ENCODE measurements at places on chromosomes 2 and 18.
A peak's percentile ranks its signal among the peaks of the same experiment; 100 is the strongest.

GRCh38 chr2:15298770-15299169 lies 262.4 kb downstream of the NBAS start:
- DNase-seq = no peak

GRCh38 chr2:54212456-54212855 lies 43.6 kb downstream of the TSPYL6 start:
- DNase-seq = no peak

- DNase-seq = no peak
Measured at GRCh38 chr2:25714740-25715139, 41.4 kb upstream of the DTNB start.

GRCh38 chr2:38690499-38691420 lies 24.8 kb downstream of the GALM start:
- DNase-seq = no peak

DNA sequence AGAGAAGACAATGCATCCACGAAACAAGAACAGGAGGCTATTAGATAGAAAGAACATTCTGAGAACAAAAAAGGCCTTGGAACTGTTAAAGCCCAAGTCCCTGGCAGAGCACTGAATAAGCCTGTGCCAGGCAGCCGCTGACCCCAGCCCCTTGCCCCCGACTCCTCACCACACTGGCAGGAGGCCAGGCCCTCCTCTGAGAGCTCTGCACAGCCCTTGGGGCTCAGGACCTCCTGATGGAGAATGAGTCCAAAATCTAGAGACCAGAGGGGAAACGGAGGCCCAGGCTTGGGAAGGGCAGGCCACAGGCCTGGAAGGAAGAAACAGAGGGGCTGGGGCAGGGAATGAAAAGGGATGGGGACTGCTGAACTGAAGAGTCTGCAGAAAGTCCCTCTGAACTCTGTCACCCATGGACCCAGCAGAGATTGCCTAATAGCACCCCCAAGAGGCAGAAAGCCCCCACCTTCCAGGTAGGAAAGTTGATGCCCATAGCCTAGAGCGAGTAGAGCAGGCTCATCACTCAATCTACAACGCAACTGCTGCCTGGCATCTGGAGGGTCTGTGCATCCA lies 18.3 kb upstream of the TNS1 start:
- DNase-seq = peak; percentile 15

- no peak for DNase-seq
Measured at GRCh38 chr2:34254272-34254878, 655.3 kb upstream of the FAM98A start.

GRCh38 chr2:240955306-240956170 lies 42.9 kb upstream of the SNED1 start:
- DNase-seq = no peak

DNA sequence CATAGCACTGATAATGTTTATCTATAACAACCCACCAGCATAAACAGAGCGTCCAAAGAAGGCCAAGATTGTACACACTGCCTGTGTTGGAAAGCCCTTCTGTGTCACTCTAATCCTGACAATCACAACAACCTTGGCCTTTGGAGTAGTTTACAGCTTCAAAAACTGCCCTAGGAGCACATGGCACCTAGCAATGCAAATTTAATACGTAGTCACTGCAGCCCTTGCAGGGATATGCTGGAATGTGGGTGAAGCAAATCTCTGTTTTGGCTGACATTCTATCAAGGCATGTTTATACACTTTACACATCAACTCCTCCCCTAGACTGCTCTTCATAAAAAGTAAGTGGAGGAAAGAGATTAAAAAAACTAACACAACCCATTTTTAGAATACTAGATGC lies 66.8 kb downstream of the GRB14 start:
- DNase-seq = no peak

GRCh38 chr2:224999754-225000153 lies 42.5 kb downstream of the DOCK10 start:
- DNase-seq = no peak

GRCh38 chr2:160411167-160411566 lies 82.4 kb downstream of the RBMS1 start:
- no peak for DNase-seq

GRCh38 chr2:218708086-218708485 lies 2.5 kb upstream of the TTLL4 start:
- DNase-seq = no peak

DNA sequence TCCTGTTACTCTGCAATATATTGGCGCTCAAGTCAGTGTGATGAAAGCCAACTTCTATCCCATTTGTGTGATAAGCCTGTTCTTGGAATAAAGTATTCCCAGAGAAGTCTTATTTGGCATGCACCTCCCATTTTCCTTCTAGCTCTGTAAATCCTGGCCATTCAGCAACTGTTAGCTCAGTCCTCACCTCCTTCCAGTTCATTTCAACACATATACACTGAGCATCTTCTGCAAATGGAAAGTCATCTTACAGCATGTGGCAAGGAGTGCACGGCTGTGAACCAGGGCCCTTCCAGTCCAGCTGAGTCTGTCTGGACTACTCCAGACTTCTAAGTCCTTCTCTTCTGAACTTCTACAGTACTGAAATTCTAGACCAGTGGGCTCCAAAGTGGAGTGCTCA lies 53.1 kb downstream of the SPATS2L start:
- no peak for DNase-seq

DNA sequence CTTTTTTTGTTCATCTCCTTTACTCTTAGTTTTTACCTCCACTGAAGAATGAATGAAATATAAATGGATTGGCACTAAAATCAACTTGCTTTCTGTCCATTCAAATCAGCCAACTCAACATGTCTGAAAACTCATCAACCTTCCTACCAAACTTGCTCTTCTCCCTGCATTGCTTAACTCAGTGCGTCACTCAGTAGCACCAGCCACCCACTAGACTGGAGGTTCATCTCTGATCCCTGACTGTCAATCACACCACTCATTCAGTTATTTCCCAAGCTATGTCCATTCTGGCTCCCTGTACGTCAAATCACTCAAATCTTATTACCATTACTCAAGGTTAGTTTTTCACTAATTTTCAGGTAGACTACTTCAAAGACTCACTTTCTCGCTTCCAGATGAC lies 75.2 kb upstream of the RBMS1 start:
- DNase-seq = no peak

DNA sequence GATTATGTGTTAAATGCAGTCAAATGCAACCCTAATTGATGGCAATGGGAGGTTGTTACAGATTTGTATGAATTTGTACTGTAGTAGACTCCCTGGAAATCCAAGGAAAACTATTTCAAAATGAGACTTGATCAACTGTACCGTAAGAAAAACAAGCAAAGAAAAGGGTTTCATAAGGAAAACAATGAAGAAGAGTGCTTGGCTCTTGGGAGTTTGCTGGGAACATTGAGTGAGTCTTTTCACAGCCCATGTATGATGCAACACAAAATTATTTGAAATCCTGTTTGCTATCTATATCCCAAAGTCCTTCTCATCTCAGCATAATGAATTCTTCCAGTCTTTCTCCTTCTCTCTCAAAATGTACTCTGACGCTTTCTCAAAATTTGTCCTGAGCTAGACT lies 67.0 kb upstream of the OSR1 start:
- DNase-seq = no peak

DNA sequence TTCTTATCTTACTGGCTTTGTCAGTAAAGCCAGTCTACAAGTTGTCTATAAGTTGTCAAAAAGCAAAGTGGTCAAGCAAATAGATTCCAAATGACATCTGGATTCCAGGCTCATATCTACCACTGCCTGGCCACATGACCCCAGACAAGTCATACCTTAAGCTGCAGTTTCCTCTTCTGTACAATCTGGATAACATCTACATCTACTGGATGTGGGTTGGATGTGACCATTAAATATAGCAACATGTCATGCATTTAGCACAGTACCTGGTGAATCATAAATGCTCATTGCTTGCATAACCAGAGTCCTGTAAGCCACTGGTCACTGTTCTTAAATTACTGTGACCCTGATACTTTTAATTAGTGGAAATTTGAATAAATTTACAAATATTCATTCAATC lies 16.8 kb downstream of the COBLL1 start:
- DNase-seq = no peak

DNA sequence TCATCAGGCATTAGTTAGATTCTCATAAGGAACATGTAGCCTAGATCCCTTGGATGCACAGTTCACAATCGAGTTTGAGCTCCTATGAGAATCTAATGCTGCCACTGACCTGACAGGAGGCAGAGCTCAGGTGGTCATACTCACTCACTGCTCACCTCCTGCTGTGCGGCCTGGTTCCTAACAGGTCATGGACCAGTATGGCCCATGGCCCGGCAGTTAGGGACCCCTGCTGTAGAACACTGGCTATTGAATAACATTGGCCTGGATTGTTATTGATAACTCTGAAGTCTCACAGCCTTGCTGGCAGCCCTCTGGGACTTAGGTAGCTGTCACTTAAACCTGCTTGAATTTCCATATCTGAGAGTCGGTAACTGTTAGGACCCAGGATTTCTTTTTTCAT lies 114.5 kb upstream of the ALPP start:
- no peak for DNase-seq

DNA sequence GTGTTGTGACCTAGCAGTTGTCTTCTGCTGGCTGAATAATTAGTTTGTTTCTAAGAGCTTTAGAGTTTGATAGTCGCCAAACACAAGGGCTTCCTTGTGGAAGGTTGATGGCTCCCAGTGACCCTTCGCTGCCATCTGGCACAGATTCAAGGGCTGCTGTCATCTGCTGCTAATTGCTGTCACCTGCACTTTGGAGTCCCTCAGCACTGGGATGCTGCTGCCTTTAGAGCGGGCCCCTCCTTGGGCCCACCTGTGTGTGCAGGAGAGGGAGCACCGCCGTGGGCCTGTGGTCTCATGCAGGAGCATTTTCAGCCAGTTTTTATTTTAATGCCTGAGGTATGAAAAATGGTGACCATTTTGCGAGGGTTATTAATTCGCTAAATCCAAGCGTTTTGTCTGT lies 154.0 kb upstream of the NFATC1 start:
- no peak for DNase-seq

GRCh38 chr2:176687944-176688343 lies 418.7 kb downstream of the MTX2 start:
- no peak for DNase-seq

DNA sequence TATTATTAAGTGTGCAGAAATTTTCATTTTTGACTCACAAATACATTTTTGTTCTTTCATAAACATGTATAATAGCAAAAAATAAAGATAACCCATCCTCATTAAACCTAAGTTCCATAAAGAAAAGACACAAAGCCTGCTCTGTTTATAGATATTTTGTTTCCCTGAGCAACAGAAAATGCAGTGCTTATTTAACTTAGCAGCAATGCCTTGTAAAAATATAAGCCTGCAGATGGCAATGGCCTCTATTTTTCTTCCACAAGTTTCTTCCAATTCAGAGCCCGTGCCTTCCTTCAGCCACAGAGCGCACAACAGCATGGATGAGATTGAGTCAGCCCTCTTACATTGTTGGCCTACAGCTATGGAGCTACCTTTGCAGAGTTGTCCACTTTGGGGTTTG lies 43.6 kb downstream of the PKP4 start:
- DNase-seq = no peak

DNA sequence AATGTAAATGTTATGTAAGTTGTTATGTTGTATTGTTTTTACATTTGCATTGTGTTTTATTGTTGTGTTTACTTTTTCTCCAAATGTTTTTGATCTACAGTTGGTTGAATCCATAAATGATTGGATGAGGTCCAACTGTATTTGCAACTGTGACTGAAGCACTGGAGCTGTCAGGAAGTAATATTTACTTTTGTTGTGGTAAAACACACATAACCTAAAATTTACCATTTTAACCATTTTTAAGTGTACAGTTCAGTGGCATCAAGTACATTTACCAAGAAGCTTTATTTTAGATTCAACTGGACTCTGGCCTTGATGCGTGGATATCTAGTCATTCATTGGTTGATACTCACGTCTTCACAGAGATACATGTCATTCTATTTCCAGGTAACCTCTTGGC lies 181.8 kb downstream of the THADA start:
- DNase-seq = no peak

DNA sequence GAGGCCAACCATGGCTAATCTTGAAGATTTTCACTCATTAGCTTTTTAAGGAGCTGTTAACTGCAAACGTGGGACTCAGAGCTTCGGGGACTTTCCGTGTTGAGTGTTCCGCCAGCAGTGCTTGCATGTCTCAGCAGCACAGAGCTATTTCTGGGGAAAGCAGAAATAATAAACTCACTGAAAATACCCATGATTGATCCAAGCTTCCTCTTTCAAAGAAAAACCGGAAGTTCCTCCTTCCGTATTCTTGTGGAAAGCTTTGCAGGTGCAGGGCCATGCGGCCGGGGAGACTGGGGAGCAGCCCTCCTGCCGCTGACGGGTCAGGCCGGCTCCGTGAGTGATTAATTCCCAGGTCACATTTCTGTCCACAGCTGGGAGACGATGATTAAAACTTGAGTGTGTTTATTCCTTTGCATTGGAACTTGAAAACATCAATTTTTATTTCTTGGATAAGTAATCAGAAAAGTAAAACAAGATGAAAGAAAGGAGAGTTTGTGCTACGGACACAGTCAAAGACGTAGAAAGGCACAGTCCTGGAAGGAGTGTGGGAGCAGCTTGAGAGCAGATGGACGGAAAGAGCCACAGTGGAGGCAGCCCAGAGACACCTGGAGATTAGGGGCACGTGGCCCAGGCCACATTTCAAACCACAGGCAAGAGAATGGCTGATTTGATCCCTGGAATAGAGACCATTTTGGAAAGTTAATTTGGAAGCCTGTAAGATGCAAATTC lies 54.2 kb upstream of the CTDP1 start:
- no peak for DNase-seq

DNA sequence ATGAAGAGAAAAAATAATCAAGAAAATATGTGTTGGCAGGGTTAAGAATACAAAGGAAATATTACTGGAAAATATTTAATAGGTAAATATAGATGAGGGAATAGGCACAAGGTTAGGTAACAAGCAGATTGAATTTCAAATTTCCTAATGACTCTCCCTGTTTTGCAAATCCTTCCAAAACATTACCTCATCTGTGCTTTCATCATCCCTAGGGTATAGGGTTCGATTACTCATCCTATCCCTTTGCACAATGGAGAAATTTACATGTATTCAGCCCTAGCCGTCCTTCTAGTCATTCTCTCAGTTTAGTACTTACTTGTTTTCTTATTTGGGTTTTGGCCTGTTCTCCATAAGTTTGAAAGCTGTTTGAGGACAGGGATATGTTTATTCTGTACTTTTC lies 864.6 kb upstream of the FSHR start:
- no peak for DNase-seq

DNA sequence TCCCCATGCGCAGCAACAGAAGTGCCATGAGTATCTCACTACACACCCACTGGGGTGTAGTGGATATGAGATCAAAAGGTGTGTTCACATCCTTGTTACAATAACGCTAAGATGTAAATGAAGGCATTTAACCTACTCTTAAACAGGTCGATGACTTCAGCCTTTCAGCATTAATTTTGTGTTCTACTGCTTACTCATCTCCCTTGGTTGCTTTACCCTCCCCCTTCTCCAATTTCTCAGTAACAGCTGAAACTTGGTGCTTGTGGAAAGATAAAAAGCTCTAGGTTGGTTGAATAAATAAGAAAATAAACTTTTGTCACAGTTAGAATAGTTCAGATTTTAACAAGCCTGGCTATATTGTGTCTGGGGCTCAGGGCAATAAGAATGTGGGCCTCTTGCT lies 147.5 kb upstream of the SESTD1 start:
- DNase-seq = no peak
